Amniotic stem cell (primary cell): ENCODE measurements at places on chromosomes 13 and 19.

DNA sequence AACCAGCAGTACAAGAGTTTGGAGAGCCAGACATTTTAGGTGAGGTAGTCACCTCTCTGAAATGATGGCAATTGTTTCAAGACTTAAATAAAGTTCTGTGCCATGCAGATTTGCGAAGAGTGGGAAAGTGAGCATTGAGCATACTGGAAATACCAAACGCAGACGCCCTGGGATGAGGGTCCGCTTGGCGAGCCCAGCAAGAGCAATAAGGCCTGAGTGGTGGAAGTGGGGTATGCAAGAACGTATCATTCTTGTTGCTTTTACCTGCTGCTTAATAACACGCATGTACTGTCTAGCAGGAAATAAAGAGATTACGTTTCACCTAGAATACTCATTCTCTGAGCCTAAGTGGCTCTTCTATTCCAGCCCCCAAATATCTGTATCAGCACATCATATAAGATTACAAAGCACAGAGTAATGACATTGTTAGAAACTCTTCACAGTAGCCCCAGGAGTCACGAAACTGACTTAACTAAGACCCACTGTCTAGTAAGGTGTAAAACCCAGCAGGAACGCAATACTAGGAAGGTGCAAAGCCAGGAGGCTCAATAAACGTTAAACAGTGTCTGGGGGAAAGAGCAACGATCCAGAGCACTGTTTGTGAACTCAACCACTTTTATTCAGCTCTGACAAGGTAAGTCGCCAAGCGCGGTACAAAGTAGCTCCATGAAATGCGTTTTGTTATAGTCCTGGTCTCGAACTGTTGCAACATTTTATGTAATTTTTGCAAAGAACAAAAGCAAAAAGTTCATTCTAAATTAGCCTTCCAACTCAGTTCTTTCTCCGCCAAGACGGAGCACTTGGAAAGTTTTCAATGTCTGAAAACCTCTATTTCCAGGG is 1.2 kb downstream of the RCBTB2 start:
- no peak for DNase-seq

DNA sequence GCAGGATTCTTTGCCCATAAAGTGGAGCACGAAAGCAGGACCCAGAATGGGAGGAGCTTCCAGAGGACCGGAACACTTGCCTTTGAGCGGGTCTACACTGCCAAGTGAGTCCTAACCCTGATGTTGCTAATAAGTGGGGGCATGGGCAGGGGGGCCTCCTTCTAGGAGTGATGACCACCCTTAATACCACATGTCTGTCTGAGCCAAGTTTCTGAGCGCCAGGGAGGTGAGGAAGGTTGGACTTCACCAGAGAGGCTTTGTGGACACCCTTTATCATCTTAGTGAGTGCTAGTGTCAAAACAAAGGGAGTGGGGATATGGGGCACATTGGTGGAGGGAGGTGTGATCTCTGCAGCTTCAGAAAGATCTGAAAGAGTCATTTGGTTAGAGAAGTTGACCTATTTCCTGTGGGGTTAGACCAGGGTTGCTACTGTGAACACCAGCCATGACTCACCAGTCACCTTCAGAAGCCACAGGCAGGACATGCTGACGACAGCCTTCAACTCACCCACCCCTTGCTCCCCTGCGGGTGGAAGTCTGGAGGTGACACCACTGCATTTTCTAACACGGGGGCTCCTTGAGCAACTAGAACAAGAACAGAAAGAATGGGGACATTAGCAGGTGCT is 8.8 kb downstream of the ALOX5AP start:
- no peak for DNase-seq

- DNase-seq, result no peak
Measured at GRCh38 chr13:97301382-97302095, 79.4 kb downstream of the MBNL2 start.

GRCh38 chr13:85567909-85568308 is 231.3 kb downstream of the SLITRK6 start:
- no peak for DNase-seq

GRCh38 chr13:47027780-47028437 is 131.1 kb upstream of the HTR2A start:
- no peak for DNase-seq

- peak; percentile 6 for DNase-seq
Measured at GRCh38 chr13:21420706-21421105, 38.4 kb downstream of the ZDHHC20 start.

GRCh38 chr13:110716247-110716515 is 2.7 kb downstream of the ING1 start:
- no peak for DNase-seq

- DNase-seq, result no peak
Measured at GRCh38 chr13:72960541-72960940, 98.3 kb upstream of the KLF5 start.

DNA sequence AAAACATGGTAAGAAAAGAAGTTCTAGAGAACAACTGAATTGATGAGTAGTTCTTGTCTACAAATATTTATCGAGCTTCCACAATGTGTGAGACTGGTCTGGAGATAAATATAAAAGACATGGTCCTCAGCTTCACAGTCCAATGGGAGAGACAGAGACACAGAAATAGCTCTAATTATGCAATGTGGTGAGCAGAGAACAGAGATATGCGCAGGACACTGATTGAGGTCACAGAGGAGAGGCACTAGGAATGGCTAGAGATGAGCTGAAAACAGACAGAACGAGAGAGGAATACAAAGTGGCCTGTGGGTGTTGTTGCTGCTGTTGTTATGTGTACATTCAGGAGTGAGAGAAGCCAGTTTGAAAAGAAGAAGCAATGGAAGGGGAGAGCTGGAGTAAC is 53.2 kb downstream of the GPALPP1 start:
- DNase-seq, result no peak

DNA sequence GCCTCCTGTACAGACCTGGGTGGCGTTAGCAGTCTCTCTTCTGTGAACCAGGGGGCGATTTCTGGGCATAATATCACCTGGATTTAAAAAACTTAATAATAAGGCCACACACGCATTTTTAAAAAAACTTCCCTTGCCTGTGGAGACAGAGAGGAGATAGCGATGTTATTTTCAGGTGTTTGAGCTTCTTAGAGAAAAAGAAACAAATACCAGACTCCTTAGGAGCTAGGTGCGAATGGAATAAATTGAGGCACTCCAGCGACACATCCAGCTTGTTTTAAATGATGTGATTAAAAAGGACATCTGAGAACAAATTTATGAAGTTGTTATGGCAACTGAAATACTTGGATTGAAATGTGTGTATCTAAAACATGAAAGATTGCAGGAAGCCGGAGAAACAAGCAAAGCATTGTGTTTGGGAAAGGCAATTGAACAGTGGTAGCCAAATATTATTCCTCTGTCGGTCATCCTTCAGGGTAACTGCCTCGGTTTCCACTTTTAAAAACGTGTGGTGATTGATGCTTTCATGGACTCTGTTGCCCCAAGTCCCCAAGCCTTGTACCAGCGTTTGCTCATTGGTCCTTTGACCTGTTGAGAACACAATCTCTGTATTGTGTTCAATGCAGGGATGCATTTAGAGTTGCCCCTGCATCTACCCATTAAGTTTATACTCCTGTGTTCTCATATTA is 158.7 kb downstream of the TM9SF2 start:
- no peak for DNase-seq

DNA sequence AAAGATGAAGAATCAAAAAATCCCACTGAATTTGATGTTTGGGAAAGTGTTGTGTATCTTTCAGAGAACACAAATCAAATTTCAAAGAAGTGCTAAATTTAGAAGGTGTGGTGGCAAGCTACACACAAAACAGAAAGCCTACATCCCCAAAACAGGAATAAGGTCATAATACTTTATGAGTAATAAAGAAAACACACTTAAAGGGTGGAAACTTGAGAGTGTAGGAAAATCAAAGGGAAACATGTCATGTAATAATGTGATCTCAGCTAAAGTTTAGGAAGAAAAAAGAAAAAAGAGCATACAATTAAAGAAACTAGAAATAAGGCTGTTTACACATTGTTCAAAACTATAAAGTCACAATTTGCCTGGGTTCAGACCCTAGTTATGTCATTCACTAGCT is 668.7 kb downstream of the PCDH17 start:
- no peak for DNase-seq

- DNase-seq, result no peak
Measured at GRCh38 chr13:98429081-98429480, 147.8 kb downstream of the STK24 start.

- no peak for DNase-seq
Measured at GRCh38 chr19:42052241-42052863, 17.7 kb downstream of the GRIK5 start.

DNA sequence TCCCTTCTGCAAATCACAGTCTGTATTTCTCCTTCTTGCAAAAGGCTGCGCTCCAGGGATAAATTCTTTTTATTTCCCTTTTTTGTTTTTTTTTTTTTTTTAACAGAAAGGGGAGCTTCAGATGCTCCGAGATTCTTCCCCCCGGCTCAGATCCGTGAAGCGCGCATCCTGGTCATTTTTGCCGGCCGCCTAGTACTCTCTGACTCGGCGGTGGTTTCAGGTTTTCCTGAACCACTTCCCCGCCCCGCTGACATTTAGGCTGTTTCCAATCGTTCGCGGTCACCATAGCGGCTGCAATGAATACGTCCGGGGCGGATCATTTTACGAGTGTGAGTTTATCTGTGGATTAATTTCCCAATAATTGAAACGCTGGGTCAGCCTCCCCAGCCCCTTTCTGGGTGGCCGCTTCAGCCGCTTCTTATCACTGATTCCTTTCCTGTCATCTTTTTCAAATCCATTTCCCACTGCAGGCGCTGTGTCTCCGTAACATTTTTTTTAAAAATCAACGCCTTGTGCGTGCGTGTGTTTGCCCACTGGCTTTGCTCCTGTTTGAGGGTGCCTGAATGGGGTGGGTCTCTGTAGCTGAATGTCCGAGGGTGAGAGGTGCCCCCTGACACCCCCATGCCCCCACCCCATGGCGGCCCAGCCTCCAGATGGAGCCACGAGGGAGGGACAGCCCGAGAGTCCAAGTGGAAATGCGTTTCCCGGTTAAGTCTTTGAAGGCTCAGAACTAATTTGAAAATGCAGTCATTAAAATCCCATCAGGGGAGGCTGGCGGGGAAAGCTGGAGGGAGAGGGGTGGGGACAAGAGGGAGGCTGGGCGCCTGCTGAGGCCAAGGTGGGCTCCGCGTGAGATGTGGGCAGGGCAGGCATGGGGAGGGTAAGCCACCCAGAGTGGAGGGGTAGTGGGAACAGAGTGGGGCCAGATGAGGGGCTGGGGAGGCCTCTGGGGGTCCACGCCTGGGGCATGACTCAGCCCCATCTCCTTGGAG is 10.6 kb downstream of the ONECUT3 start:
- DNase-seq, result no peak

DNA sequence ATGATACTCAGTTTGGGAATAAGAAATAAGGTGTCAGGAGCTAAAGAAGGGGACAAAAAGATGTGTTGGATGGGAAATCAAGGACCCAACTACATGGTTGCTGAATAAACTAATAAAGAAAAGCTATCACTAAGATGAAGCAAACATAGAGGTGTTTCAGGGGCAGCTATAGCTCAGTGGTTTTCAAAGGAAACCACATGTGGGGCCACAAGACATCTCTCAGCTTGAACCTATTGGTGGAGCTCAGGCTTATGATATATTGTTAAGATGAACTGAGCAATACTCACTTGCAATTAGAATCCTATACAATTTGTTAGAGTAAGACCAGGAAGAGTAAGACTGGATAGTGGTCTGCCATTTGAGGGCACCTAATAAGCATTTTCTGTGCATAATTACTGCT is 45.1 kb upstream of the SPRY2 start:
- no peak for DNase-seq

GRCh38 chr13:33257841-33258807 is 27.4 kb downstream of the STARD13 start:
- DNase-seq, result peak; percentile 21

- no peak for DNase-seq
Measured at GRCh38 chr19:43570174-43570791, 5.0 kb downstream of the XRCC1 start.

GRCh38 chr13:33287142-33287882 is 1.8 kb upstream of the STARD13 start:
- DNase-seq, result no peak

DNA sequence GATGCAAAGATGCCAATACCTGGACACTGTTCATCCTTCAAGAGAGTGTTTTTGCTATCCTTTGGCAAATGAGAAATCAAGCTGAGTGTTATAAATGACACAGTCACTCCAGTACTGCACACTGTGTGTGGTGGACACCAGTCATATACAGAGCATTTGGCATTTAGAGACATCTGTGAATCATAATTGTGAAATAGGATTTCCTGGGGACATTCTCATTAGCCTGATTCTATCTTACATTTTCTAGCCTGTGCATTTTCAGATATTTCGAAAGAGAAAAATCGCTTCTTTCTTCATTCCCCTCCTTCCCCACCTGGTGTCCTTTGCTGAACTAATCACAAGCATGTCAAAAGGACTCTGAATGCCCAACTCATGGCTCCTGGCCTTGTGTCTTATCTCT is 781.0 kb upstream of the ARGLU1 start:
- no peak for DNase-seq

DNA sequence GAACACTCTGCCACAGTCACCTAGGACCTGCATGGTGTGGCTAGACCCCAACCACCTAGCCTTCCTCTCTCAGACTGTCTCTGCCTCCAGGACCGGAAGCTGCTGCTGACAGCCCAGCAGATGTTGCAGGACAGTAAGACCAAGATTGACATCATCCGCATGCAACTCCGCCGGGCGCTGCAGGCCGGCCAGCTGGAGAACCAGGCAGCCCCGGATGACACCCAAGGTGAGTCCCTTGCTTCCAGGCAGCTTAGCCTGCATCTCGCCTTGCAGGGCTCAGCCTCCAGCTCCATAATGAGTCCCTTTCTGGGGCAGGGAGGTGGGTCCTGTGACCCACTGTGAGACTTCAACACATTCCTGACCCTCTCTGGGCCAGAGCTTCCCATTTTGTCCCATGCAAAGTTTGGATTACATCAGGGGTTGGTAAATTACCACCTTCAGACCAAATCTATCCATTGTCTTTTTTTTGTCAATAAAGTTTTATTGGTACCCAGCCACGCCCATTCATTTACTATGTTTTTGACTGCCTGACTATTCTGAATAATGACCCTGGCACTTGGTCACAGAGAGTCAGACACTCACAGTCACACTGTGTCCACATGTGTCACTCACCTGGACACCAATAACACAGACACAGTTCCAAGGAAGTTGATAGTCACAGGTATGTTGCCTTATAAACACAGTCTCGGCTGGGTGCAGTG is 13.4 kb downstream of the PKN1 start:
- no peak for DNase-seq

GRCh38 chr13:90640976-90641375 is 706.5 kb upstream of the MIR17HG start:
- DNase-seq, result no peak

- DNase-seq, result no peak
Measured at GRCh38 chr19:10214784-10215183, 16.3 kb downstream of the S1PR2 start.

DNA sequence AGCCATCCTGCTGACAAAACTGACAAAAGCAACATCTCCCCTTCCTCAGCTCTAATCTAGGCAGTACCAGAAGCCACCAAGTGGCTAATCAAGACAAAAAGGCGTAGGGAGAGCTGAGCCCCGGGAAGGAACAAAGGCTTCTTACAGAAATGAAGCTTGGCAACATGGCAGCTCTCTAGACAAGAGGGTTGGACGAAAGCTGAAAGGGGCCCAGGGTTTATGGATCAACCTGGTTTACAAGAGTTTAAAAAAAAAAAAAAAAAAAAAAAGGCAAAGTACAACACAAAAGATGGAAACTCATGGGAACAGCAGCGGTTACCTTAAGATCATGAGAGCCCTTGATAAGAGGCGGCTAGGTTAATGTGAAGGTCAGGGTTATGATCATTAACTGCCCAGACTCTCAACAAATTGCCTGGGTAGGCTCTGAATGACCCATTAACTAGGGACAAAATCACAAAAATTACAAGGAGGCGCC is 14.0 kb downstream of the ZC3H4 start:
- DNase-seq, result no peak

- DNase-seq, result no peak
Measured at GRCh38 chr13:23833733-23834611, 55.2 kb downstream of the MIPEP start.
